Activated naive CD4-positive, alpha-beta T cell (primary cell): ENCODE measurements at places on chromosomes 5 and 9.

GRCh38 chr5:158485604-158486081 is 614.1 kb downstream of the EBF1 start:
- DNase-seq = no peak

GRCh38 chr5:54874337-54875021 is 110.9 kb downstream of the ESM1 start:
- no peak for DNase-seq

GRCh38 chr9:89793124-89793495 is 188.3 kb downstream of the GADD45G start:
- no peak for DNase-seq

- DNase-seq = no peak
Measured at GRCh38 chr5:66708368-66708767, 112.2 kb downstream of the MAST4 start.

DNA sequence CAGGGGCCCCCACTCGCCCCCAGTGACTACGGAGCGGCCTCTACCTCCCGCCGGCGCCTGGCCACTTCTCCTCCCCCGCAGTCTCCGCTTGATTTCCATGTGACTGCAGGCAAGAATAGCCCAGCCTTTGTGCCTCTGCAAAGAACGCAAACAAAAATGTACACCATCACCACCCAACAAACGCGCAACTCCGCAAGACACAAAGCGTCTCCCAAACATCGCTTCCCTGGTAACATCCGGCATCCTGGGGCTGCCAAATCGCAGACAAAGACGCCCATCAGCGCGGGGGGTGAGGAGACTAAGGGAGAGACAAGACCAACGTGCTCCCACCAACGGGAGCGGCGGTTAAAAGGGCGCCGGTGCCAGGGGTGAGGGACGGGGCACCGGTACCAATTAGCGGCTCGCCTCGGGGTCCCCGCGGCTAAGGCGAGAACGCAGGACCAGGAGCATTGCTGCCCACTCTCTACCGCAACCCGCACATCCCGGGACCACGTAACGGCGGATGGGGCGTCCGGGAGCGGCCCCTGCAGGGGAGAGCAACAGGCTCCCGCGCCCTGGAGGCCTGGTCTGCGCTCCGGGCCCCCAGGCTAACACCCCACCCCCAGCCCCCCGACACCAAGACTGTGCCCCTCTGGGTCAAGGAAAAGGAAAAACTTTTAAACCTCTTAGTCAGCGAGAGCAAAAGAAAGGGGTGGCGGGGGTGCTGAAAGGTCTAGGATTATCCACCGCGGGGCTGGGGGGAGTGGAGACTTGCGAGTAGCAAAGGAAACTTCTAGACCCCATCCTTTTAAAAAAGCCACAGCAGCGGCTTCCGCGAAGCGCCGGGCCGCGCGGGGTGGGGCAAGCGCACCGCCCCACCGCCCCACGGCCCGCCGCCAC is 885 bp downstream of the MPDZ start:
- no peak for DNase-seq

- no peak for DNase-seq
Measured at GRCh38 chr9:133938753-133939152, 53.4 kb downstream of the VAV2 start.

DNA sequence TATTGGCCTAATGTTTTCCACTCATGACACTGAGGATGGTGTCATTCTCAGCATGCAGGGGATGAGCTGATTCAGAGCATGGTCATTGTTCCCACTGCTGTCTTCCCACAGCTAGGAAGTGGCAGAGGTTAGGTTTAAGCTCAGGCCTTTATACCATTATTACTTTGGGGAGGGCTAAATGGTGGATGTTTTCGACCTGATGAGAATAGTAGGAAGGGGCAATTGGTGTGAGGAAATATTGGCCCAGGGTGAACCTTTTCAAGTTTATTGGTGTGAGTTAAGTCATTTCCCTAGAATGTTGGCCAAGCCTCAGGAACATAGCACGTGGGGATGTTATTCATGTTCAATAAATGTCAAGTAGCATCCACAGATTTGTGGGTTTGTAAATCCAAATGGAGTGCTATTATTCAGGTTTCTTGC is 59.6 kb downstream of the ARHGAP26 start:
- DNase-seq = no peak

DNA sequence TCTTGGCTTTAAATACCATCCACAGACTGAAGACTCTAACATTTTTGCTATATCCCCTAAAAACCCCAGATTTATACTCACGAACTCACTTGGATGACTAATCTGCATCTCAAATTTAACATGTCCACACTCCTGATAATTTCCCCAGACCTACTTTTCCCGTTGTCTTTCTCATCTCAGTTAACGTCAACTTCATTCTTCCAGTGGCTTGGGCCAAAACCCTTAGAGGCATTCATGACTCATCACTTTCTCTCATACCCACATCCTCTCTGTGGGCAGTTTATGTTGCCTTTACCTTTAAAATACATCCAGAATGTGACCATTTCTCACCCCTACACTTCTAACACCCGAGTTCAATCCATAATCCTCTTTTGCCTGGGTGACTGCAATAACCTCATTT is 96.7 kb downstream of the EDIL3 start:
- no peak for DNase-seq

DNA sequence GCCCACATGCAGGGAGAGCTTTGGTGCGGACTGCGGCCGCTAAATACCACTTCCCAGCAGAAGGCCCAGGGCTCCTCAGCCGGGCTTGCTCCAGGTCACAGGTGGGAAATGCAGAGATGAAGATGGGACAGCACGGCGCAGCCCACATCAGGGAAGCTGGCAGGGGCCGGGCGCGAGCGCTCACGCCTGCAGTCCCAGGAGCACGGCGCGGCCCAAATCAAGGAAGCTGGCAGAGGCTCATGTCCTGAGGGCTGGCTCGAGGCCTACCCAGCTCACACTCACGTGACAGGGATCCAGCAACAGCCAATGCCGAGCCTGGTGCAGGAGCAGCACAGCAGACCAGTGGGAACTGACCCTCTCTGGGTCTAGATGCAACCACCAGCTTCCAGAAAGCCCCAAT is 16.3 kb downstream of the LPCAT1 start:
- DNase-seq = no peak

DNA sequence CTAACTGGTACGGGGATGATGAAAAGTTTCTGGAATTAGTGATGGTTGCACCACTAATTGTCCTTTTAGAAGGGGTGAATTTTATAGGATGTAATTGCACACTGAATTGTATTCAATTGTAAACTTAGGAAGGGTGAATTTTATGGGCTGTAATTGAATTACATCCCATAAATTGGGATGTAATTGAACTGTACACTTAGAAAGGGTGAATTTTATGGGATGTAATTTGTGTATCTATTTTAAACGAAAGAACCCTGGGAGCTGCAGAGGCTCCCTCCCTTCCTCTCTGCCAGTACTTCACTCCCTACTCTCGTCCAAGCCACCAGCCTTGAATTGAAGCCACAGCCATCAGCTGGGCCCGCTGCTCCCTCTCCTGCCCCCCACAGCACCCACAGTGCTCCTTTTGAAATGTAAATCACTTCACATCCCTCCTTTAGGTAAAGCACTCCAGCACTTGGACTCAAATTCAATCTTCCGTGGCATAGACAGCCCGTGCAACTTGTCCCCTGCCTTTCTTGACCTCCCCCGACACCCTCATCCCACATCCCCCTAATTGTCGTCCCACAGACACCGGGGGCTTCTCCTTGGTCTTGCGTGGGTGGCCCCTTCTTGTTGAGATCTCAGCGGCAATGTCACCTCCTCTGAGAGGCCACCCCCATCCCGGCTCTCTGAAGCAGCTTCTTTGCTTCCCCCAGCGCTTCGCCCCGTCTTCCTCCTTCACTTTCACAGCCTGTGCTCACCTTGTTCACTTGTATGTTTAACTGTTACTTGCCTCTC is 84.2 kb upstream of the HRH2 start:
- no peak for DNase-seq

DNA sequence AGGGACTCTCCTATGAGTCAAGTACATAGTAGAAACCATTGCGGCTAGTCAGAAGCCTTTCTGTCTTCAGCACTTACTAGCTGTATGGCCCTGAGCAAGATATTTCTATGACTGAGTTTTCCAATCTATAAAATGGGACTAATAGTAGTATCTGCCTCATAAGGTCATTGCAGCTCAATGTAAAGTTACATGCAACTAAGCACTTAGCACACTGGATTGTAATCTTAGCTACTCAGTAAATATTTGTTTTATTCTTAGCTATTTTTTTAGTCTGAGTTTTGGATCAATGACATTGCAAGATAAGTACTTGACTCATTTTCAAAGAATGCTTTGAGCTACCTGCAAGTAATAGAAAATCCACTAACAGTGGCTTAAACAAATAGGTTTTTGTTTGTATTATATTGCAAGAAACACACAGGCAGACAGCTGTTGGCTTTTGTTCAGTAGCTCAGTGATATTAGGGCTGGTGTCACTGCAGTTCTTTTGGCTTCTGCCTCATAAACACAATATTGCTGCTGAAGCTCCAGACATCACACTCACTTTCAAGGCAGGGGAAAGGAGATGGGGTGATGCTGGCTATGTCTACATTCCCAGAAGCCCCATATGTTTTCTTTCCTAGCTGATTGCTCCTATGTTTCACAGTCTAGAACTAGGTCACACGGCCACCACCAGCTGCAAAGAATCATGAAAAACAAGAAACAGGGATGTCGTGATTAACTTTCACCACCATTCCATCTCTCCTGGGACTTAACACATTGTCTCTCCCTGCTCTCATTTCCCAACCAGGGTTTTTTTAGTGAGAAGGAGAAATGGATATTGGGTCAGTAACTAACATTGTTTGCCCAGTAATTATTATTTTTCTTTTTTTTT is 26.9 kb upstream of the FAT2 start:
- DNase-seq = no peak

- no peak for DNase-seq
Measured at GRCh38 chr5:176904276-176904675, 5.1 kb upstream of the HK3 start.

DNA sequence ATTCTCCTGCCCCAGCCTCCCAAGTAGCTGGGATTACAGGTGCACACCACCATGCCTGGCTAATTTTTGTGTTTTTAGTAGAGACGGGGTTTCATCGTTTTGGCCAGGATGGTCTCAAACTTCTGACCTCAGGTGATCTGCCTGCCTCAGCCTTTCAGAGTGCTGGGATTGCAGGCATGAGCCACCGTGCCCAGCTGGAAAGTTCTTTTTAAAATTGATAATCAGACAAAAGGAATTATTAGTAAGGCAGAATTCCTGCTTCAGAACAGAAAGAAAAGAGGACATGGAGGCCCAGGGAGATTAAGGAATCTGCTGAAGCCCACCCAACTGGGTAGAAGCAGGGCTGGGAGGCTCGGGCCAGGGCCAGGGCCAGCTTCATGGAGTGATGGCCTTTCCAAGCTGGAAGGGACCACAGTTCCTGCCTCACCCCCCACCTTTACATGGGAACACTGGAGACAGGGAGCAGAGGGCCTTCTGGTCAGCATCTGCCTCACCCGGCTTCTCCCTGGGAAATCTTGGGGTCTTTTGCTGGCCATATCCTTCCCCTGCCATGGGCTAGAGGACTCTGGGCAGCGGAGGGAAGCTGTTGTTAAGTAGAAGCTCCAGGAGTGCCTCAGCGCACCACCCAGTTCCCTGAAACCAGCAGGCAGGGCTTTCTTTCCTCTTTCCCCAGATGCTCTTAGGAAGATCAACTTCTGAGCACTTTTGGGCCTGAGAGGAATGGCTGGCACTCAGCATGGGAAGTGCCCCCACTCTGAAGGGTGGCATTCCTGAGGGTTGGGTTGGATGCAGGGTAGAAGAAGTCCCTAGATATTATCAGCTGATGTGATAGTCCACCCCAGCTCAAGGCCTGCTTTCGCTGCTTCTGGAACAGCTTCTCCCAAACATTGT is 70.1 kb downstream of the RGS3 start:
- DNase-seq = no peak

- no peak for DNase-seq
Measured at GRCh38 chr5:56229111-56229510, 4.0 kb downstream of the ANKRD55 start.

DNA sequence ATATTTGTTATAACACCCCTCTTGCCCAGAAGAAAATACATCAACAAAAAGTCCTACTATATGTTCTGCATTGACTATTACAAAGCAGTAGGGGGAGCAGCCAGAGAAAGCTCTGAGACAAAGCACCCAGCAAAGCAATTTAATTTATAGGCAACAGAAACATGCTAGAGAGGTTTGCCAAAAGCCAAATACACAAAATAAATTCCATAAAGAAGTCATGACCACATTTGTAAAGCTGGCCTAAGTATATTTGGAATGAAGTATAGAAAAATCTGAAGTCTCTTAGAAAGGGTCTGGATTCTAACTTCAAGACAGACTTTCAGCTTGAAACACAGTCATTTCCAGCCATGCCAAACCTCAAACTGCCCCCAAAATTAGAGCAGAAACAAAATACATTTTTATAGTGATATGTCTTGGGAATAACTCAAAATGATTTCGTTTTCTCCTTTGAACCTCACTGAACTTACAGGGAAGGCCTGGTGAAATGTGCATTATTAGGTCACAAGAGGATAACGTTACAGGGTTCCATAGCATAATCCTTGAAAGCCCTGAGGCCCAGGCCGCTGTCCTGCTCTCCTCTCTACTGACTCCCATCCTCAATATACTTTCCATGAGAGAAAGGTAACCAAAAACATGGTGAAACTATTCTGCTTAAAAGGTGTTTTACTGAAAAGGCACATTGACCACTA is 451.8 kb downstream of the RAB3C start:
- no peak for DNase-seq

- DNase-seq = no peak
Measured at GRCh38 chr5:179495906-179496455, 54.4 kb upstream of the RUFY1 start.

DNA sequence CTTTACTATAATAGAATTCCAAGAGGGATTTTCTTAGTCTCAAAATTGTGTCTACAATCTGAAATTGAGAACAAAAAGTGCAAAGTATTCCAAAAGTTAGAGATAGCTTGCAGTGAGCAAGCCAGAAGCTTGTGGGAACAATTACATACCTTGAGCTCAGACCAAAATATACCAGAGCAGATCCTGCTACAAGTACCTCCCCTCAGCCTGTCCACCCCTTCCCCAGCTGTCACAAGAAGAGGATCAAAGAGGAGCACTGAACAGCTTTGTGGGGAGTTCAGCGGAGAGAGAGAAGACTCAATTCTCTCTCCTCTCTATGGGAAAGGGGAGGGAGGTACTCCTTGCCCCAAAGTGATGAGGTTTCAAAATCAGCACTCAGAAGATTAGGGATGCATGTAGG is 869.2 kb upstream of the DMAC1 start:
- DNase-seq = no peak

GRCh38 chr5:81422671-81423070 is 28.7 kb upstream of the ACOT12 start:
- DNase-seq = no peak

DNA sequence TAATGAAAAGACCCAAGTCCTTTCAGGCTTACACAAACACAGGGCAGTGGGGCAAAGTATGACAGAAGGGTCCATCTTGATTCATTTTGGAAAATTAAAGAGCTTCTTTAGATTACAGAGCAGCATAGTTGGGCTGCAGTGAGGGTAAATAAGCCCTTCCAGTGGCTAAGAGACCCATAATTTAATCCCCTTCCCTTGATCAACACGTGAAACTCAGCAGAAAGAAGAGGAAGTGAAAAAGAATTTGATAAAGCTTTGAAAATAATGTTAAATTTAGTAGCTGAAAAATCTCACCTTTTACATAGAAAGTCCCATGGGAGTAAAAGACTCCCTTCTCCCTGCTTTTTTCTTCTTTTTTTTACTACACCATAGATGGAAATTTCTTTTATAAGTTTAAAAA is 87.6 kb downstream of the FREM1 start:
- DNase-seq = no peak
